Activated T-helper 17 cell treated with anti-CD3 and anti-CD28 coated beads, Interleukin-2, amount 50 U/mL, for 72 hours (primary cell): ENCODE measurements at places on chromosomes 2 and 18. TPM values are rescaled to one million over a fixed set of nuclear protein-coding genes. Genes with fewer than 3 reads are reported as not detected.

GRCh38 chr2:238710032-238710735 is 137.7 kb upstream of the TWIST2 start:
- no peak for ATAC-seq

DNA sequence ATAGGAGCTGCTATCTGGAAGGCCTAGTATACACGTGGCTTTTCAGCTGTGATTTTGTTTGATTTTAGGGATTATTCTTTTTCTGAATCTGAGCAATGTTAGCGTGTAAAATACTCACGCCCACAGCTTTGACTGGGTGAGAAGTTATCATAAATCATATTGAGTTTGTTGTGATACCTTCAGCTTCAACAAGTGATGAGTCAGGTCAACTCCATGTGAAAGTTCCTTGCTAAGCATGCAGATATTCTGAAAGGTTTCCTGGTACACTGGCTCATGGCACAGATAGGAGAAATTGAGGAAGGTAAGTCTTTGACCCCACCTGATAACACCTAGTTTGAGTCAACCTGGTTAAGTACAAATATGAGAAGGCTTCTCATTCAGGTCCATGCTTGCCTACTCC is at the start of gene GKN1:
TSS of gene GKN1 (plus strand) at position 386 of the 400 bp plus-strand sequence. CDS start 42 bp downstream, outside the sequence.
- ATAC-seq: no peak

DNA sequence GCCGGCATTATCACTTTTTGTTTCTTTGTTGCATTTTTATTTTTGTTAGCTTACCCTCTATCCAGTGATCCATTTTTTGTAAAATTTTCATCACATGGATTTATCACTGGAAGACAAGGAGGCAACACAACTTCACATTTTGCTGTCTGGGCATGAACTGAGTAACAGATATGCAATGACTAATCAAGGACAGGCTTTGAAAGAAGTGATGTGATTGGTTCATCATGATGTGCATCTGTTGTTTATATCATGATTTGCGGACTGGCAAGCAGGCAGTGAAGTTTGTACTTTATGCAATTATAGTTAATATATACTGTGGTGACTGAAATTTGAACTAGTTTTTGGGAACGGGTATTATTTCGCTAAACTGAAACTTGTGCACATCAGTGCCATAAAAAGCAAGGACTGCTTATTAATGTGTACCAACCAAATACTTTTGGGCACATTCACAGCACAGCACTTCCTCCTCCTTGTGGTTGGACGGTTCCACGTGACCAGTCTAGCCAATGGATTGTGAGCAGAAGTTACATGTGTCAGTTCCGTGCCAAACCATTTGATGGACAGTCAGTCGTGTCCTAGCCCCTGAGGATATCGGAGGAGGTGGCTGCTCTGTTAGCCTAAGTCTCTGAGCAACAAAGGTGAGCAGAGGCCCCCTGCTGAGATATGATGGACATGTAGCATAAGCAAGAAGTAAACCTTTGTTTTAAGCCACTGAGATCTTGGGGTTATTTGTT is 201.4 kb upstream of the SIX2 start:
- ATAC-seq: no peak

- no peak for ATAC-seq
These were observed 283.2 kb downstream of the INSIG2 start for GRCh38 chr2:118371515-118371914.

GRCh38 chr2:107108556-107108955 is 222.6 kb upstream of the ST6GAL2 start:
- no peak for ATAC-seq

DNA sequence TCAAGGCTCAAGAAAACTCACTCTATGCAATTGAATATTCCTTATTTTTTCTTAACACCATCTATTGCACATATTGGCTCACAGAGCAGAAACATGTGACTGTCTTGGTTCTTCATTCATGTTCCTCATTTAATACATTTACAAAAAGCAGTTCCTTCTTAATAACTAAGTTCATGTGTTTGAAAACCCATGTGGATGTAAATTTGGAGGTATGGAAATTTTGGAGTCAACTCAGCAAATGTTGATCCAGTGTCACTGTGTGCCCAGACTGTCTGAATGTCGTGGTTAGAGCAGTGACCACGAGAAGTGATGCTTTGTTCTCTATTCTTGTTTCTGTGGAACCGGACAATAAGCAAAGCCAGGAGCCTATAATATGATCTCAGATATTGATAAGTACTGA is 299.1 kb downstream of the SETBP1 start:
- no peak for ATAC-seq

DNA sequence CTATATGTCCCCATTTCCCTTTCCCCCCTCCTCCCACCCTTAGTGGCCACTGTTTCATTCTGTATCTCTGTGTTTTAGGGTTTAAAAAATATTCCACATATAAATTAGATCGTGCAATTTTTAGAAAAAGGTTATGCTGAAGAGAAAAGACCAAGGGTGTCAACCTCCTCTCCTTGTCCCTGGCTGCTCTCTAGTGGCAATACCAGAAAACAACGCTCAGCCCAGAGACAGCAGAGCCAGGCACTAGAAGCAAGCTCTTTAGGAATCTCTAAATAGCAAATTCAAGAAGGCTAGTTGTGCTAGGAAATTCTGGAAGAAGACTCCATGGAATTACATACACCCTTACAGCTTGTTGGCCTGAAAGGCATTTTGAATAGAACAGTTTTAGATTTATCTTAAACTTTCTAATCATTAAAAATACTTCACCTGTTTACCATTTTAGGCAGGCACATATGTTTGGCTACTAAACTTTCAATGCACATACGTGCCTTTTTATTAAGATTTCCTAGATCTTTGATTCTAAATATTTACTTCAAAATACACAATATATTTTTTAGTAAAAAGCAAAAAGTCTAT is 35.1 kb upstream of the RASGRP3 start:
- no peak for ATAC-seq

DNA sequence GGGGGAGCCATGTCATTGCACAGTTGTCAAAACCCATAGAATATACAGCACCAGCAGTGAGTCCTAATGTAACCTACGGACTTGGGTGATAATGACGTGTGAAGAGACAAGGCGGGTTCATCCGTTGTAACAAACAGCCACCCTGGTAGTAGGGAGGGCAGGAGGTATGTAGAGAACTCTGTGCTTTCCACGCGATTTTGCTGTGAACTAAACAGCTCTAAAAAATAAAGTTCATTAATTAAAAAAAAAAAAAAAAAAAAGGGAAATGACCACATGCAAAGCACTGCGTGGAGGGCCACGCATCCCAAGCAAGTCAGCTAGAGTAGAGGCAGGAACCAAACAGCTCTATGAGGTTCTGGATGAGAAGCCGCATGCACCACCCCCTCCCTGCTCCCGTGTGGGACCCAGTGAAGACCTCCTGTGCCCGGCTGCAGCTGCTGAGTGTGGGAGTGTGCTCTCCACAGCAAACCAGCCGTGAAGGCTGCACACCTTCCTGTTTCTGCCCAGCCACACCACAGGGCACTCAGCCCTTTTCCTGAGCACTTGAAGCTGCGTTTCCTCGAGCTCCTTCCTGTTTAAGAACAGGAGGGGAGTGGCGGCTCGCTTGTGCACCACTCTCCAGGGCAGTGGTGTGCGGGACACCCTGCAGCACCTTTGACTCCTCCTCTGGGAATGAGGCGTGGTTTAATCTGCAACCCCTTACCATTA is 65.6 kb downstream of the ODC1 start:
- peak; percentile 62 for ATAC-seq

DNA sequence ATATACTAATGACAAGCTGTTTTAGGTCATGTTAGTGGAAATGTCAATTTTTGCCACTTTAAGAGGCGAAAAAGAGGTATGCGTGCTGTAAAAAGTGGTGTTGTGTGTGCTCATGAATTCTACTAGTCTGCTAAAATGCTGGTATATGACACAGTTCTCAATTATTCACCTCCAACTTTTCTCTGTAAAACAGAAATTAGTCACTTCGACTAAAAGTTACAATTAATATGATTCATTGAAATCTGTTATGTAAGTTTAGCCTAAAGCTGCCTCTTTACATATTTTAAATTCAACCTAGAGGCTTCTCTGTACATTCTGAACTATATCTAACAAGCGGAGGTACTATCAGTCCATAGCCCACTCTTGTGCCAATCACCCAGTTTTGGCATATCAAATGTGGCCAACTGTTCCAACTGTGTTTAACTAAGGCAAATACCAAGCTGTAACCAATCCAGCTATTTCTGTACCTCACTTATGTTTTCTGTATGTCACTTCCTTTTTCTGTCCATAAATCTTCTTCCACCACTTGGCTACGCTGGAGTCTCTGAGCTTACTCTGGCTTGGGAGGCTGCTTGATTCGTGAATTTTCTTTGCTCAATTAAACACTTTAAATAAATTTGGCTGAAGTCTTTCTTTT is 20.8 kb downstream of the BAZ2B start:
- ATAC-seq: no peak

- ATAC-seq: no peak
These were observed 489.3 kb downstream of the SOX11 start for GRCh38 chr2:6181525-6181924.

DNA sequence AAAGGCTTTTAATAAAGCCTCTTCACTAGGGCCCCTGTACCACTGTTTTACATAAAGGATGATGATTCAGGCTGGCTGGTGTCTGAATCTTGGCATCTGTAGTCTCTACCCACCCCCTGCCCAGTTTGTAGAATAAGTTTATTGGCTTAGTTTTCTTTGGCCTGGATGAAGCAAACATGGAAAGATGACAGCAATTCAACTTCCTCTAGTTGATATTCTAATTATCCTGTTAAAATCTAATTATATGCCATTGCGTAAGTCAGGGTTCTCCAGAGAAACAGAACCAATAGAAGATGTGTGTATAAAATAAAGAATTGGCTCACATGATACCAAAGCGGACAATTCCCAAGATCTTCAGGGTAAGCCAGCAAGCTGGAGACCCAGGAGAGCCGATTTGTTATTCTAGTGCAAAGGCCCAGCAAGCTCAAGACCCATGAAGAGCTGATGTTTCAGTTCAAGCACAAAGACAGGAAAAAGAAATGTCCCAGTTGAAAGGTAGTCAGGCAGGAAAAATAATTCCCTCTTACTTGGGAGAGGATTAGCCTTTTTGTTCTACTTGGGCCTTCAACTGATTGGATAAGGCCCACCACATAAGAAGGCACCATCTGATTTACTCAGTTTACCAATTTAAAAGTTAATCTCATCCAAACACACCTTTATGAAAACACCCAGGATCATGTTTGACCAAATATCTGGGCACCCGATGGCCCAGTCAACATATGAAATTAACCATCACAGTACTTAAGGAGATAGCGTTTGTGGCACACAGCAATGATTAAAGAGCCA is 82.6 kb upstream of the LYPD1 start:
- no peak for ATAC-seq

DNA sequence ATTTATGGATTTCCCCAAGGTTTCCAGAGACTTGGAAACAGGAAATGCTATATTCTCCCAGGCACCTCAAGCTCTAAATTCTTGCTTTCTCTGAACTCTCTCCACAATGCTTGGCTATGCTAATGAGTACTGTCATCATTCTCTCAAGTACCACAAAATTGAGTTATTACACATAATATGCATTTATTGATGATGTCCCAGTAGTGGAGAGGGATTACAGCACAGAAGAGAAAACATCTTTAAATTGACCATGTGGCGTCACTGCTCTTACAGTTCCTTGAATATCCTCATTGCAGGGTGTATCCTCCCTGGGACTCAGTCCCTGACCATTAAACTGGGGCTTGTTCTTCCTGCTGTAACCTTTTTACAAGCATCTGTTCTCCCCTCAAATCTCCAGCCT is 681.1 kb upstream of the FANCL start:
- ATAC-seq: no peak

DNA sequence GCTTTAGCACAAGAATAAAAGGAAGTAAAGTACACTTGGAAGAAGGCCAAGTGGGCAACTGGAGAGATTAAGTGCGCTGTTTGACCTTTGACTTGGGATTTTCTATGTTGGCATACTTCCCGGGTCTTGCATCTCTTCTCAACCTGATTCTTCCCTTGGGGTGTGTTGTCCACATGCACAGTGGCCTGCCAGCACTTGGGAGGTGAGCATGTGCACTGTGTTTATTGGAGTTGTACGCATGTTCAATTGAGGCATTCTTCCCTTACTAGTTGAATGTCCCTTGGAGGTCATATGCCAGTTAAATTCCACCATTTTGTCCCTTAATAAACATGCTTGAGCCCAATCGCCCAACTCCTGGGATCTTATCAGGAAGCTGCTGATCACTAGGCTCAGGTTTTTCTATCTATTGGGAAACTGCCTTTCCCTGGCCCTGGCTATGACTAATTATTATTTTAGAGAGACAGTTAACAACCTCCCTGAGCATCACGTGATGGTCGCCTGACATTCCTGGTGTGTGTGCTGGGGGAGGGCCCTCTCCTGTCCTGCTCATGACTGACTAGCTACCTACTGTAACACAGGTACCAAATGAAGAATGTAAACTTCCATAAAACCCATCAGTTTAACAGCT is 62.5 kb upstream of the RAPGEF4 start:
- no peak for ATAC-seq

GRCh38 chr18:32672398-32672797 is 100.4 kb downstream of the KLHL14 start:
- no peak for ATAC-seq

GRCh38 chr2:10777111-10777841 is 35.3 kb downstream of the PDIA6 start:
- ATAC-seq: no peak

DNA sequence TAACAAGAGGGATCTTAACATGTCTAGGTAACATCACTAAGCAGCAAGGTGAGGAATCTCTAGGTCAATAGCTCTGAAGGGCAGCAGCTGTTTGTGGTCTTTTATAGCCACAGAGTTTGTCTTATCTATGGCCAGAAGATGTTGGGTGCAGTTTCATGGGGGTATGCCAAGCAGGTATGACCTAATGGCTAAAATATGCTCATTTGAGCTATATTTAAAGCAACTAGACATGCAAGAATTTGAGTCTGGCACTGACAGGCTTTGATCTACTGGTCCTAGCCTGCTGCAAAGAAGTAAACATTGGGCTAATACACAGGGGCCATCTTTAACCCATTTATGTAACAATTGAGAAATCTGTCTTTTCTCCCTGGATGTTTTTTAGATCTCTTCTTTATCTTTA is 13.9 kb upstream of the UGP2 start:
- no peak for ATAC-seq

The UGT1A5 gene
- total RNA-seq: not detected

The MC2R gene
- total RNA-seq: not detected

The DOK6 gene
- not detected for total RNA-seq

The DLGAP1 gene
- total RNA-seq: 1.2 TPM

The IL36G gene
- total RNA-seq: not detected

The SLC16A14 gene
- total RNA-seq: not detected

The CCDC74A gene
- total RNA-seq: 2.7 TPM

The ALPI gene
- not detected for total RNA-seq

The ARHGEF4 gene
- not detected for total RNA-seq

The PRKAG3 gene
- not detected for total RNA-seq

The TRIM43 gene
- 0.17 TPM for total RNA-seq

The CCDC74B gene
- total RNA-seq: 1.3 TPM

The SERPINB4 gene
- not detected for total RNA-seq
